ENCODE measurements at places on chromosomes 1 and 21.

GRCh38 chr1:172321451-172321850 lies 99.0 kb upstream of the C1orf105 start:
- no peak for DNase-seq

DNA sequence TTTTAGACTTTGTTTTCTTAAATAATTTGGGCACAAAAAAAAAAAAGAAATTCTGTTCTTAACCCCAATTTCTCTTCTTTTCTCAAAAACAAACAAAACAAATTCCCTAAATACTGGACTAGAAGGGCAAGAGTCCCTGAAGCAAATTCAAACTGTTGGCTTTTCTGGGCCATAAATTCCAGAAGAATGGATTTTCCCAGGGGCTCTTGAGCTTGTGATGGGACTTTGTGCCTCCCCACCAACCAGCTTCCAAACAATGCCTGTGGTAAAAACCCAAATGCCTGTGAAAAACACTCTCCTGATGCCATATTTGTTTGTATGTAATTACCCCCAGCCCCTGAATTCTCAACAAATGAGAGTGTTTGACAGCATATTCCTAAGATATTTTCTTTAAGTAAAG lies 55.4 kb downstream of the SGIP1 start:
- no peak for DNase-seq

DNA sequence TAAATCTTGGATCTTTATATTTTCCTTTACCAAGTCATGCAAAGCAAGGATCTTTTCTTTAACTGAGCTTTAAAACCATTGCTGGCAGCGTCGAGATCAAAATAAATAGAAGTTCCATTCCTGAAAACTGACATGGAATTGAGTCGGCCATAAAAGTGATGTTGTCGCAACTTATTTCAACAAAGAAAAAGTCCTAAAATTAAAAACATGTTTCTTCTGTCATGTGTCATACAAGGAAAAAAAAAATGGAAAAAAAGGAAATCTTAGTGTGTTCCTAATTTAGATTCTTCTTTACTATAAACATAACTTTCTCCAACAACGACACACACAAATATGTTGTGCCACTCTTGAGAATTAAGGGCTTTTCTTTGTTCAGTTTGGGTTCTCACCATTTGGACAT lies 34.9 kb downstream of the GREM2 start:
- DNase-seq: no peak

- DNase-seq: no peak
Measured at GRCh38 chr1:43817304-43817939, 110.1 kb downstream of the ST3GAL3 start.

DNA sequence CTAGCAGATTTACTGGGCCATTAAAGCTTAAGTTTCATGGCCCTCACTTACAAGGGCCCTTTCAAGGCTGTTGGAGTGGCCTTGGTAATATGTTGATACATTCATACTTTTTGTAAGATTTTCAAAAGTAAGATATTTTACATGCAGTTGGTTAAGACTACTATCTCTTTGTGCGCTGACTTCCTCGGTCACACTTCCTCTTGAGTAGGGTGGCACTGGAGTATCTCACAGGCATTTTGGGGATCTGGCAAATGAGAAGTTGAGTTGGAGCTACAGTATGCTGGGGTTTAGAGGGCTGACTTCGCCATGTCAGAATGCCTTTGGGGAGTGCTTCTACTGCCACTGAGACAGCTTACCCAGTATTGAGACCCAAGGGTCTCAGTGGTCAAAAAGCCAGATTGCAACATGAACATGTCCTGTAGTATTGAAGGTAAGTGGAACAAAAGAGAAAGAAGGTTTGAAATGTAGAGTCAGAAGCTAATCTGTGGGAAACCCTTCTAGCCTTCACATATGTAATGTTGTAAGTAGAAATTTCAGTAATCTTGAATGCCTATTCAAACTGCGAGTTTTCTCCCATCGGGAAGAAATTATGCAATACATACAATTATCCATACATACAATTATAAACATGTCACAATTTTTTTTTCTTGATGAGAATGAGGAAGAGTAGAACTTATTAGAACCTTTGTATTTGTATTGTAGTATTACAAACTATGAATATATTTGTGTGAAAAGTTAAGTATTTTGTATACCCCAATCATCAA lies 32.3 kb upstream of the RALGPS2 start:
- DNase-seq: no peak
